ENCODE measurements at places on chromosomes 1 and 21.
A peak's percentile ranks its signal among the peaks of the same experiment; 100 is the strongest.

- no peak for DNase-seq
These were observed 254.5 kb downstream of the DNM3 start for GRCh38 chr1:172095846-172096245.

DNA sequence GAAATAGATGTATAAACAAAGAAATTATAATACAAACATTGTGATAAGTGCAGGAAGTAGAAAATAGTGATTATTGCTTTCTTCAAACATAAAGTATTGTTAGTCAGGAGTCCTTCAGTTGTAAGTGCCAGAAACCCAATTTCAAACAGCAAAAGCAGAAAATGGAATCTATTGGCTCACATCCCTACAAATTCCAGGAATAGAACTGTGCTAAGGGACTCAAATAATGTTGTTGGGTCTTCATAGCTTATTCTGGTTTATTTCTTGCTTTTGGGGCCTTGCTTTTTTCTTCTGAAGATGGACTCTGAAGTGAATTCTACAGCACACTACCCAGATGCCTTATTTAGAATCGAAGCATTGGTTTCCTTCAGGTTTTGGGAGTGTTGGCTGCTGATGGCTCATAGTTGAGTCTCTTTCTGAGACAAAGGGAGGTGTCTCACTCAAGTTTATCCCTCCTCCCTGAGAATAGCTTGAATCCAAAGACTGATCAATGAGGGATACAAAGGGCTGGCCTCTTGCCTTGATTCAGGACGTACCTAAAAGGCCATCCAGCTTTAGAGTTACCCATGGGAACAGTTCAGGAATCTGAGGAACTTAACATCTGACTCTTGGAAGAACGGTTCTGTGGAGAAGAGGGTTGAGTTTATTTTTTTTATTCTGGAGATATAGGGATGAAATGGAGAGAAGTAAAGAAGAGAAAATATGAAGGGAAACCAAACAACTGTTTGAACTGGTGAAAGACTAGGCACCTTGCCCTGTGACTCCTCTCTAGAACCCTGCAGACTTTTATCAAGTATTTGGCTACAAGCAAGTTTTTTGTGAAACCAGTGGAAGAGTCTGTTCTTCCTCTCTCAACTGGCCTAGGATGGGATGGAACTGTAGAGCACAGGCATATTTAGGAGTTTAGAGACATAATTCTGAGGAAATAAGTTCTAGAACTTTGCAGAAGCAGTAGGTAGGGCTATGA, 39.0 kb upstream of the ATG4C start:
- DNase-seq, result no peak

DNA sequence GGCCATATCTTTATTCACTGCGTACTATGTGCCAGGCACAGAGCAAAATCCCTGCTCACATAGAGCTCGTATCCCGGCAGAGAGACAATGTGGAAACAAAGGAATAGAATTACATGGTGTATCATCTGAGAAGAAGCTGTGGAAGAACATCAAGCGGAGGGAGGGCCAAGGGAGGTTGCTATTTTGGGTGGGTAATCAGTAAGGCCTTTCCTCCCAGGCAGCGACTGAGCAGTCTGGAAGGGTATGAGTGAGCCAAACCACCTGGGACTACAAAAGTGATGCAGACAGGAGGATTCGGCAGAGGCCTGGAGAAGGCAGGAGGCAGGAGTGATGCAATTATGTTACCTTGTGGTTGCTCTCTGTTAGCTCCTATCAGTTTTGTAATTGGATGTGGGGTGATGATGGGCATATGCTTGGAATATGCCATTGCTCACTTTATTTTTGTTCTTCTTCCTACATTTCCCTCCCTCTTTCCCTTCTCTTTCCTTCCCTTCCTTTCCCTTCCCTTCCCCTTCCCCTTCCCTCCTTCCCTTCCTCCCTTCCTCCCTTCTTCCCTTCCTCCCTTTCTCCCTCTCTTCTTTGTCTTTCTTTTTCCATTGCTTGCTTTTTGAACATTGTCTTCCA, 172.9 kb downstream of the DISC1 start:
- no peak for DNase-seq

- no peak for DNase-seq
These were observed 54.0 kb upstream of the C1orf185 start for GRCh38 chr1:51048021-51048420.

- peak; percentile 51 for DNase-seq
These were observed 270.7 kb downstream of the KAZN start for GRCh38 chr1:14869187-14869586.

DNA sequence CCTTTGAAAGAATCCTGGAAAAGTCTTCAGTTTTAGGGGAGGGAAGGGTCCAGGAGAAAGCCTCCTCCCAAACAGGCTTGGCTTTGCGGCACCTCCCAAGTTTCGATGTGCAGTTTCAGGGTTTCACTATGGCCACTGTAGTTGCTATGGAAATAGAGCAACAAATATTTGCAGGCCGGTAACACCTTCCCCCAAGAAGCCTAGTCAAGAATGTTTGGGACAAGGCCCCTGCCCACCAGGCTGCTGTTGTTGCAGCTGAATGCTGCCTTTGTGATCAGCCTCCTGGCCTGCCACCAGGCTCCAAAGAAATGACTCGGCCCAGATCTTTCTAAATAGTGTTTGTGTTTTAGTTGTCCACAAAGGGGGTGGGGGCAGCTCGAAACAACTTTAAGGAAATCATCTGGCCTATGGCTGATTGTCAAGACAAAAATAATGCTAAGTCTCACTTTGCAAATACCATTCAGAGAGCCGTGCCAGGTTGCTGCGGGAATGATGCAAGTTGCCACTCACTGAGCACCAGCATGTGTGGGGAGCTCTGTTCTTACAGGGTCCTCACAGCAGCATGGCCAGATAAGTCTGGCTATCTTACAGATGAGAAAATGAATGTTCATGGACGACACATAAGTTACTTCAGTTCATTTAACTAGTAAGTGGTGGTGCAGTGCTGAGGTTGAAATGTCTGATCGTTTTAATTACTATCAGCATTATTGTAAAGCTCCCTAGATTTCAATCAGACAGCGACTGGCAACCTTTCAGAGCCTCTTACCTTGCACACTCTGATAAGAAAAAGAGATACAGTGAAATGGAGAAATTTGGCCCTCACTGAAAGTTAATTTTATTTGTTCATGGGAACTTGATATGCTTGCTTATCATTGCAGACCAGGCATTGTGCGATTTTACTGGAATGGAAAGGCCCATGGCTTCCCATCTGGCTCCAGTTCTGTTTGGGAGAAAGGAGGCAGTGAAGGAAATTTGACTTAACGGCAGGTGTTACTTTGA, 91.2 kb upstream of the JUN start:
- DNase-seq, result peak; percentile 40

DNA sequence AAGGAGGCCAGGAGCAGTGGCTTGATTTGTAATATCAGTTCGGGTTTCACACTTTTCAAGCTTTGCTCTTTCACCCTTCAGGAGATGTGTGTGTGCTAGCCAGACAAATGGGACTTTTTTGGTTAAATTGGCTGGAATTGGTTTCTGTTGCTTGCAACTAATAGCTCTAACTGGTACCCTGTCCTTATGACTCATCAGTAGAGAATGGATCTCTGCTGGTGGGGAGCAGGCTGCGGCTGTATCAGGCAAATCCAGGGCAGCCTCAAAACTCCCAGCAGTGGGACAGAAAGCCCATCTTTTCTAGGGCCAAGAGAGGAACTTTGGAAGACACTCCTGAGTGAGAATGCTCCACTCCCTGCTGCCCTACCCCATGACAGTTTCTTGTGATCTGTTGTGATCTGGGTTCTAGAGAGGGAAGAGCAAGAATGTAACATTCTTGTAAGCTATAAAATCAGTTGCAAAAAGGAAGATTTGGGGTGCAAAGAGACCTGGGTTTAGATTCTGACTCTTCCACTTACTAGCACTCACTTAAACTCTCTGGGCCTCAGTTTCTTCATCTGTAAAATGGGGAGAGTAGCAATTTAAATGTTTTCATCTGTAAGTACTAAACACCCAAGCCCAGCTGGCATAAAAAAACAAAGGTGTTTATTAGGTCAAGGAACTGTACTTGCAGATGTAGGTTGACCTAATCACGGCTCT, 257.0 kb upstream of the TMEM51 start:
- DNase-seq, result no peak

DNA sequence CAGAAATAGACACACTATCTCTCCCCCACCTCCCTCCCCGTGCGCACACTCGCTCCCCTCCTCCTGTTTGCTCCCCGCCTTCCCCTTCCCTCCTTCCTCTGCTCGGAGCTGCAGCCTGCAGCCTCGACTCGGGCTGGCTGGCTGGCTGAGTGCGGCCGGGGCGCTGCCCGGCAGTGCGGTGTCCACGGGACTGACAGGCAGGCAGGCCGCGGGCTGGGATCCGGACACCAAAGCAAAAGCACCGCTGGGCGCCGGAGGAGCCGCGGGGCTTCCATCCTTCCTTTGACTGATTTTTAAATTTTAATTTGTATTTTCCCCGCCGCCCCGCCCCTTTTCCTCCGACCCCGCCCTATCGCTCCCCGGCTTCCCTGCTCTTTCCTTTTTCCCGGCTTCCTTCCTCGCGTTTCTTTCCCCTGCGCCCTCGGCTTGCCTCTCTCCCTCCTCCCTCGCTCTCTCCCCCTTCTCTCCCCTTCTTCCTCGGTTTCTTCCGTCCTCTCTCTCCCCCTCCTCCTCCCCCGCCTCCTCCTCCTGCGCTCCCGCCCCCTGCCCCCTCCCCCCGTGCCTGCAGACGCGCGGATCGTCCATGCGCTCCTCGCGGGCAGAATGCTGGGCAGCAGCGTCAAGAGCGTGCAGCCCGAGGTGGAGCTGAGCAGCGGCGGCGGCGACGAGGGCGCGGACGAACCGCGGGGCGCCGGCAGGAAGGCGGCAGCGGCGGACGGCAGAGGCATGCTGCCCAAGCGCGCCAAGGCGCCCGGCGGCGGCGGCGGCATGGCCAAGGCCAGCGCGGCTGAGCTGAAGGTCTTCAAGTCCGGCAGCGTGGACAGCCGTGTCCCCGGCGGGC, 109.4 kb downstream of the NAV1 start:
- DNase-seq, result peak; percentile 77

GRCh38 chr1:25096307-25097150, 135.8 kb downstream of the SYF2 start:
- no peak for DNase-seq

DNA sequence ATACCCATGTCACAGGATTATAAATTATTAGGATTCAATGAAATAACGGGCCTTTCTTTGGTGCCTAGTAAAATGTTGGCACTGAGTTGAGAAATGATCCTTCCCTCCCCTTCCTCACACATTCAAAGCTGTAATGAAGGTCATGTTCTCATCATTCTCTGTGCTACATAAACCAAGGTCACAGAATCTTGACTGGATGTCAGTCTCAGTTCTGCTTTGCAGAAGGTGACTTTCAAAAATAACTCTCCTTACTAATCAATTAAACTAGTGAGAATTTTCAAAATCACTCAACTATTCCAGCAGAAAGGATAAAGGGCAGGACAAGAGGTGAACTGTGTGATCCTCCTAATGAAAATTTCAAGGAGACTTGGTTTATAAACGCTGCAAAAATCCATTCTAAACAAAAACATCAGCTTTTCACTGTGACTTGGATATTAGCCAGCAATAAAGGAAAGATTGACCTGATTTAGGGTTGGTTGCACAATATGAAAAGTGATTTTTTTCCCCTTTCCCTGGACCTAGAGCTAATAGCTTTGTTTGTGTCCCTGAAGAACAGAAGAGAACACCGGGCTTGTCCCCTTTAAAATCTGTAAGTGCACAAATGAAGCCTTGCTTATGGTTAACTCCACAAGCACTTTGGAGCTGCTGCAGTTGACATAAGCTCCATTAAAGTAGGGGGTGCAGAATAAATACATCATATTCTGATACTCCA, 120.1 kb downstream of the SEC16B start:
- DNase-seq, result no peak

- DNase-seq, result no peak
These were observed 674 bp downstream of the PPFIA4 start for GRCh38 chr1:203026666-203027663.

DNA sequence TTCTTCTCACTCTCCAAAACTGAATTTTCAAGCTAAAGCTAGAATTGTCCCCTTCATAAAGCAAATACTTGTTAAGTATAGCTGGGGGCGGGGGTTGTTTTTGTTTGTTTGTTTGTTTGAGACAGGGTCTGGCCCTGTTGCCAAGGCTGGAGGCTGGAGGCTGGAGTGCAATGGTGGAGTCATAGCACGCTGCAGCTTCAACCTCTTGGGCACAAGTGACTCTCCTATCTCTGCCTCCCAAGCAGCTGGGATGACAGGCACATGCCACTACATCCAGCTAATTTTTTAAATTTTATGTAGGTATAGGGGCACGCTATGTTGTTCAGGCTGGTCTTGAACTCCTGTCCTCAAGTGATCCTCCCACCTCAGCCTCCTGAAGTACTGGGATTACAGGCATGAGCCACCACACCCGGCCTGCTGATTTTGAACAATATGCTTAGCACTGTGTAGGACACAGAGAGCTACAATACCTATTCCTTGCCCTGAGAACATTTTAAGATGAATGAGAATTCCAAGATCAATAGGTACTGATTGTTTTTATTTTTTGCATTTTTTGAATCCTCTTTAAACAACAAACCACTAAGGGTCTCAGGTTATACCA, 42.2 kb downstream of the PCNX2 start:
- no peak for DNase-seq

- DNase-seq, result no peak
These were observed 357.8 kb upstream of the SGIP1 start for GRCh38 chr1:66176012-66176715.

- DNase-seq, result no peak
These were observed 40.5 kb upstream of the KCNJ6 start for GRCh38 chr21:37956772-37957171.

GRCh38 chr1:85379203-85380136, 85.5 kb downstream of the DDAH1 start:
- no peak for DNase-seq

- DNase-seq, result peak; percentile 42
These were observed 253.2 kb downstream of the CRB1 start for GRCh38 chr1:197521118-197521739.

DNA sequence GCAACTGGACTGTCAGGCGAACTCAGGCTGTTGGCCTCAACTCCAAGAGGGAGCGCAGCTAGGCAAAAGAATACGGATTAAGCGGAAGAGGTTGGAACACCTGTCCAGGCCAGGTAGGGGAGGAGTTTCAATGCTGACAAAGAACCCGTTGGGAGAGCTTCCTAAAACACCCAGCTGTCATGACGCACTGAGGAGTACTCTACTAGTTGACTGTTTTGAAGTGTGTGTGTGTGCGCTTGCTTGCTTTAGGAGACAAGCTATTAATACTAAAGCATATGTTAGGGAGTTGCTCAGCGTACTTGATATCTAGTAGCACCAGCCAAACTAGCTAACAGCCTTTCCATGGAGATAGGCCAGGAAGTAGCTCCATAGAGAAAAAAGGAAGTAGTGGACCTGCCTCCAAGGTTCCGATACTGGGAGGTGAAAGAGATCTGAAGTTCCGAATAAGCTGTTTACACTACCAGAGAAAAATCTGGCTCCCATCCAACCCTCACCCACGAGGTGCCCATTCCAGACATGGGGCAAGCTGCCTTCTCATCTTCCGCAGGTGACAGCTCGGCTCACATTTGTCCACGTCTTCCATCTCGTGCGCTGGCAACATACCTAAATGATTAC, 974 bp upstream of the FNBP1L start:
- DNase-seq, result peak; percentile 24

DNA sequence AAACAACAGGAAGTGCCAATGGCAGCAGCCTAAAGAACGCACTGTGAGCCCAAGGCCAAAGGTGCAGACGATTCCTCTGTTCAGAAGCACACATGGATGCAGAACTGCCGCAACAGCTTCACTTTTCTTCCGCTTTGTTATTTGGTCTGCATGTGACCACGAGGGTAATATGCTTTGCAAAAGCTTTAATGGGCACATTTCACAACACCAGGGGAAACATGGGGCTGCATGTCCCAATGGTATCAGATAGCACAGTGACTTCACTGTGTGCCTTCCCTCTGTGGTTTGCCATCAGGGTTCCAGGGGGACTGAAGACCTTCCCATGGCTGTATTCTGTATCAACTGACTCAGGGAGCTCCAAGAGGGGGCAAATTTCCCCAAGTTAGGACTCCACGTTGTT, 28.3 kb downstream of the THAP3 start:
- no peak for DNase-seq
